ENCODE measurements at places on chromosomes 12 and 14.

GRCh38 chr14:21163871-21164291 is 8.0 kb upstream of the OR5AU1 start:
- DNase-seq = no peak

GRCh38 chr12:57898308-57898970 is 42.9 kb upstream of the ATP23 start:
- DNase-seq = peak; percentile 16

GRCh38 chr12:40168868-40169267 is 55.9 kb upstream of the LRRK2 start:
- DNase-seq = no peak

DNA sequence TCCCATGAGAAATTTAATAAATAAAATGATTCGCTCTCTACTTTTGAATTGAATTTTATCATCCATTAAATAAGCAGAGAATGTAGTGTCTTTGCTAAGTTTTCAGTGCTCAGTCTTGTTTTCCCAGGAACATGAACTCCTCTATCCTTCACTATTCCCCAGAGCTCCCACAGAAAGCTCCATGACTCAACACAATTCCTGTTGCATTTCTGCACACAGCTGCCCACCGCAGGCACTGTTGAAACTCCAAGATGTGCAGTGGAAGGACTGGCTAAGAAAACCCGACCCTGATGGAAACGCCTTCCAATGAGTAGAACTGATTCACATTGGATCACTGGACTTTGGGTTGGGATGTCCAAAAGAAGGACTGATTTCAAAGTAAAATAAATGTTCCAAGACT is 202.4 kb upstream of the AMIGO2 start:
- DNase-seq = no peak

DNA sequence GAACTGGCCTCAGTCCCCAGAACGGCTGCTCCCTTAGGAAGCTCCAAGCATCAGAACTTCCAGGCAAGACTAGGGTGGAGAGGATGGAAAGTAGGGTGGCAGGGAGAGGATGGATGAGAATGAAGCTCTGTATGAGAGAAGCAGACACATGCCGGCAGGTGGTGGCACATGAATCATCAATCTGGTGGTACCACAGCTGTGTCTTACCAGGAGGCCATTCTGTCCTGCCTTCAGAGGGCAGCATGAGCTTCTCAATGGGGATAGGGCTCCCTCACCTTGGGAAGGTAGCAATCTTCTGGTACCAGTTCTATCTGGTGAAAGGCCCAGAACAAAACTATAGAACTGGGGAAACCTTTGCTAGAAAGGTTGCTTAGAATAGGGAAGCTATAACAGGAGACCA is 55.4 kb upstream of the PYGL start:
- DNase-seq = no peak

GRCh38 chr12:113054948-113055486 is 1.5 kb upstream of the DTX1 start:
- DNase-seq = no peak

- no peak for DNase-seq
Measured at GRCh38 chr12:96571101-96571862, 81.9 kb downstream of the CFAP54 start.

DNA sequence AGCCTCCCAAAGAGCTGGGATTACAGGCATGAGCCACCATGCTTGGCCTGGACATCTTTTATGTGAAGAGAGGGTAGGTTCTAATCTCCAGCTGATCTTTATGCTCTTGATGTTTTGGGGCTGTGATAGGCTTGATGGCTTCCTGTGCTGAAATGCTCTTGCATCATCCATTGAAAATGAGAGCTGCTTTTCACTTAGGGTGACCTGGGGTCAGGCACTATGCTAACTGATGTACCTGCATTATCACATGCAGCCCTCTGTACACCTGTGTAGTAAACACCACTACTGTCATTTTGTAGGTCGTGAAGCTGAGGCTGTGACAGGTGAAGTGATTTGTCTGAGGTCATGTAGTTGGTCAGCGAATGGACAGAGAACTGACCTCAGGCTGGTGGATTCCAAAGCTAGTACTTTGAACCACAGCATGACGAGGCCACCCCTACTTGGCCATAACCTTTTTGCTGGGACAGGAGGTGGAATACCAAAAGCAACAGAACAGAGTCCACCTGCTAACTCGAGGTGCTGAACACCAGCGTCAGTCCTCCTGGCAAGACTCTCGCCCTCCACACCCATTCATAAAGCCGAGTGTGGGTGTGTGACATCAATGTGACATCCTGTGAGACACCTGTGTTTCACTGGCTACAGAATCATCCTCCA is 69.1 kb downstream of the C12orf75 start:
- no peak for DNase-seq

- DNase-seq = no peak
Measured at GRCh38 chr12:24060089-24060488, 110.6 kb upstream of the SOX5 start.

DNA sequence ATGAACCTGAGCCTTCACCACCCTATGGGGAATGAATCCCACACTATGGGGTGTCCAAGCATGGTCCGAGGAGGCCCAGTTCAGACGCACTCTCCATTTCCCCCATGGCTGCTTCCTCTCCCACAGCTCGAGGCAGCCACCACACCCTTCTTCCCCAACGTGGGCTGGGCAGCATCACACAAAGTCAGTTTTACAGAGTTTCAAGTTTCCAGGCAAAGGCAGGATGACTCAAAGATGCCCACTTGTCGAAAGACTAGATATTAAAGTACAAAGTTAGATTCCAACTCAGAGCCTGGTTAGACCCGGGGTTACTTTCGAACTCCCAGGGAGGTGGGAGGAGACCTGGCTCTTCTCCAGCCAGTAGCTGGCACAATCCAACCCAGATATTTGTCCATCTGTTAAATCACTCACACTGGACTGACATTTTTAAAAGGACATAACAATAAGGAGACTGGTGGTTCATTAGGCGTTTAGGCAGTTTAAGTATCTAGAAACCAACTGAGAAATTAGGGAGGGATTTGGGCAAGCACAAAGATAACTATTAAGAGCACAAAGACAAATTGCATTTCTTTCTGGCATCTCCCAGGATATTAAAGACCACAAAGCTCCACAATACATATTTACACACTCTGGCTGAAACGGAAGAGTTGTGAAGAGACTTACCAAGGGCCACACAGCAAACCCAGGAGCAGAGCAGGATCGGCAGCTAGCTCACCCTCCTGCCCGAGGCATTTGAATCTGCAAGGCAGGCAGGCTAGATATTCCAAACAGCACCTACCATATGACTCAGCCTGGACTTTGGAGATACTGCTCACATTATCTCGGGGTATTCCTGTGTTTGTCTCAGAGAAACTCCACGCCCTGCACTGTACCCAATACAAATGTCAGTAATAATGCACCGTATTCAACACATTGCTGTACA is 34.8 kb downstream of the TMCC3 start:
- peak; percentile 9 for DNase-seq

DNA sequence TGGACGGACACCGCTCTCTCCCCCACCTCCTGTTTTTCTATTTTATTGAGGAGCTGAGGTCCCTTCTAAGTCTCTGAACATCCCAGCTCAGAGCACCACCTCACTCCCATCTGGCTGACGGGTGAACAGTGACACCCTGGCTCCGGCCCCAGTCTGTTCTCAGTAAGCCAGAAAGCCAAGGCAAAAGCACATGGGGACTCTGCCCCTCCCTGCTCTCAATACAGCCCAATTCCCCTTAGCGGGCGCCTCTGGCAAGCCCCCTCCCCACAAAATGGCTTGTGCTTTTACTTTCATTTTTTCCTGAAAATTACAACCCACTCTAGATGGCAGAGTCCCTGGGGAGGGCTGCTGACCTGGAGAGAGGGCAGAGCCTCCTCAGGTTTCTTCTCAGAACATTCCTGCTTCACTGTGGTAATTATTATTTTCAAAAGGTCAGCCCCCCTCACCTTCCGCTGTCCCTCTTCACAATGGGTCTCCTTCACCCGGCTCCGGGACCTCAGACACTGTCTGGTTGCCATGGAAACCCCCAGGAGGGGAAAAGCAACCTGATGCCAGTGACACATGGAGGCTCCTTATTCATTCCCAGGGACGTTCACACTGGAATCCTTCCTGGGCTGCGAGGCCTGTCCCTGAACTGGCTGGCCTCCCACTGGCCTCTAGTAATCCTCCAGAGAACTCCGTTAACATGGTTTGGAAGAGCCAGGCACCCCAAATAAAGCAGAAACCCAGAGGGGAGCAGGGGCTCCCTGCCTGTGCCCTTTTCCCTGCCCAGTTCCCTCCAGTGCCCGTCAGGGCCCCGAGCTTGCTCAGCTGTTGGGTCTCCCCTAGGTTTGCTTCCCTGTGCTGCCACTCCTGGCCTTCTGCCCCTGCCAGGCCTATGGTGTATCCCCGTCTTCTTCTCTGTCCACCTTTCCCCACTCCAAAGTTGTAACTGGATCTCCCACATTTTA is 15.9 kb downstream of the COL2A1 start:
- DNase-seq = no peak

DNA sequence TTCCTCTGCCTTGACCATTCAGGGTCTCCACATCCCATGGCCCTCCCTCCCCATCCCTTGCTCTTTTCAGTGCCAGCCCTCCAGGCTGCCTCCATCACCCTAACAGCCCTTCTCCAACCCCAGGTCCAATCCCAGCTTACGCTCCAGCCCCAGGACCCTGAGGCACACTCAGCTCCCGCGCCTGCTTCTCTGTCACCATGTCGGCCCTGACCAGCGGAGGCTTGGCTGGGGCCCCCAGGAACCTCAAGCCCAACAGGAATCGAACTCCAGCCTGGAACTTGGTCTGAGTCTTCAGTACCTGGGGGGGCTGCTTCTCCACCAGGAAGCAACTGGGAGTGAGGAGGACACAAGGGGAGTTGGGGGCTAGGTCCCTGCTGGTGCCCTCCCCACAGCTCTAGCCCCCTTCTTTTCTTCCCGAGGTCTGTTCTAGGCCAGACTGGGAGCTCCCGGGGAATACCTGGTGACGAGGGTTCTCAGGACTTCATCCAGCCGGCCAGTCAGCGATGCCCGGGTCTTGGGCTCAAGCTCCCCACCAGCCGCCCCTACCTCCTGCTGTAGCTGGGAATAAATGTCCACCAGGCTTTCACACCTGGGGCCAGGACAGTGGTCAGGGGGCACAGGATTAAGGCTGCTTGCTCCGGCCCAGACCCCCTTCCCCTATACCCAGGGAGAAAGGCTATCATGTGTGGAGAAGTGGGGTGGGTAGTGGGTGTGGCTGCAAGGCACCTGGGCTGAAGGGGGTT is 6.0 kb downstream of the STAT6 start:
- no peak for DNase-seq

- DNase-seq = peak; percentile 28
Measured at GRCh38 chr12:109385339-109386058, 37.8 kb downstream of the MYO1H start.

- peak; percentile 86 for DNase-seq
Measured at GRCh38 chr14:105865266-105865903, 339.0 kb downstream of the TMEM121 start.

DNA sequence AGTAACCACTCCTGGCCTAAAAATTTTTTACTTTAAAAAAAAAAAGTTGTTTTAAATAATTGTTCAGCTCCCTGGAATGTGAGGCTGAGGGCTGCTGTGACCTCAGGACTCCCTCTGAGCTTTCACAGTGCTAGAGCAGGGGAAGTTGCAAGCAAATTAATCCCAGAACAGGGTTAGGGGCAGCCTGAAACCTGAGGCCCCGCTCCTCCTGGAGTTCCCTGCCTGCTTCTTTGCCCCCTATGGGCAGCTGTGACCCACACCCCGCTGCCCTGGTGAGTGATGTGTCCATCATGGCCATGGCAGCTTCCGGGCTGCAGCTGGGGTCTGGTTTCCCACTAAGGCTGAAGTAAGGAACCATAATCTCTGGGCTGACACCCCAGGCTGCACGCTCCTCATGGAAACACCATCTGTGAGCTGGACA is 9.5 kb downstream of the RITA1 start:
- no peak for DNase-seq

- DNase-seq = no peak
Measured at GRCh38 chr12:118816296-118816695, 165.0 kb upstream of the SRRM4 start.

GRCh38 chr14:32908196-32909084 is 30.2 kb upstream of the NPAS3 start:
- no peak for DNase-seq

- DNase-seq = no peak
Measured at GRCh38 chr12:102441077-102441596, 39.2 kb downstream of the IGF1 start.

- no peak for DNase-seq
Measured at GRCh38 chr12:45658020-45658419, 71.5 kb upstream of the ARID2 start.

GRCh38 chr12:49948866-49949845 is 1.4 kb upstream of the AQP2 start:
- no peak for DNase-seq

GRCh38 chr12:88802096-88802706 is 221.9 kb upstream of the KITLG start:
- no peak for DNase-seq

GRCh38 chr12:48151103-48151771 is 6.1 kb downstream of the ASB8 start:
- DNase-seq = no peak

- no peak for DNase-seq
Measured at GRCh38 chr12:12938541-12938940, 13.4 kb downstream of the GPRC5D start.

- peak; percentile 94 for DNase-seq
Measured at GRCh38 chr12:110583137-110584059, at the start of gene PPTC7. PPTC7 (minus strand) TSS chr12:110583318; CDS start chr12:110583031, 287 bp downstream.

GRCh38 chr14:86513564-86513963 is 983.6 kb downstream of the FLRT2 start:
- no peak for DNase-seq

DNA sequence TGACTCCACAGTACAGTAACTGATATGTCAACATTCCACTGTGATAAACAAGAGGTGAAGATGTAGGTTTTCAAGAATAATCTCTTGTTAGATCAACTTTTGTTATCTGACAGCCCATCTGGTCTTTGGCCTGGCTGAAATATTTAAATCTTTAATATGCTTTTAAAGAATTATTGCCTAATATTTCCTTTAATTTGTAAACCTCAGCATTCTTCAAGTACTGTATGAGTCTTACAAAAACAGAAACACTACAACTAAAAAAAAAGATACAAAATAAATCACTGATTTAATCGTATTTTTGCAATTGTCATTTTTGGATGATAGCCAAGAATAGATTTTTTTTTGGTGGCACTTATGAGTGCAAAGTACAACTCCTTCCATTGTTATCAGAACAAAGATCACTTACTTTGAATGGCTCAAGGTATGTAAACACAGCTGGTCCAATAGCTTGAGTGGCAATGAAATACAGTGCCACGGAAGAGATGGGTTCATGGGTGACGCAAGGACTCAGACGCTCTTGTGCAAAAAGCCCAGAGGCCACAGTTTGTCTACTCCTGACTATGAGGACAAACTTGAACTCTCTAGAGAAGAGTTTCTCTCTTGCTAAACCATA is 109.5 kb downstream of the PAX9 start:
- no peak for DNase-seq

DNA sequence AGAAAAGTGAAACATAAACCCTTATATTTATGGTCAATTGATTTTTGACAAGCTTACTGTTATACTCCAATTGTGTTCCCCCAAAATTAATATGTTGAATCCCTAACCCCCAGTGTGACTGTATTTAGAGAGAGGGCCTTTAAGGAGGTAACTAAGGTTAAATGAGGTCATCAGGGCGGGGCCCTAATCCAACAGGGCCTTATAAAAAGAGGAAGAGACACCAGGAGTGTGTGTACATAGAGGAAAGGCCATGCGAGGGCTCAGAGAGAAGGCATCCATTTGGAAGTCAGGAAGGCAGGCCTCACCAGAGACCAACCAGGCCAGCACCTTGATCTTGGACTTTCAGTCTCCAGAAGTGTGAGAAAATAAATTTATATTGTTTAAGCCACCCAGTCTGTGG is 6.5 kb upstream of the VTI1B start:
- no peak for DNase-seq
